ENCODE measurements at places on chromosomes 7 and 10. TPM values are rescaled to one million over a fixed set of nuclear protein-coding genes. Genes with fewer than 3 reads are reported as not detected.

GRCh38 chr7:157402911-157403534 lies 66.2 kb downstream of the DNAJB6 start:
- DNase-seq: peak; percentile 54

- no peak for DNase-seq
These were observed 349.2 kb downstream of the RNLS start for GRCh38 chr10:88233870-88234269.

The SEC31B gene
- total RNA-seq: 7.4 TPM

GRCh38 chr10:126166797-126167196 lies 221.5 kb downstream of the ADAM12 start:
- DNase-seq: no peak

GRCh38 chr10:9294132-9294663 lies 1239.7 kb downstream of the GATA3 start:
- no peak for DNase-seq

DNA sequence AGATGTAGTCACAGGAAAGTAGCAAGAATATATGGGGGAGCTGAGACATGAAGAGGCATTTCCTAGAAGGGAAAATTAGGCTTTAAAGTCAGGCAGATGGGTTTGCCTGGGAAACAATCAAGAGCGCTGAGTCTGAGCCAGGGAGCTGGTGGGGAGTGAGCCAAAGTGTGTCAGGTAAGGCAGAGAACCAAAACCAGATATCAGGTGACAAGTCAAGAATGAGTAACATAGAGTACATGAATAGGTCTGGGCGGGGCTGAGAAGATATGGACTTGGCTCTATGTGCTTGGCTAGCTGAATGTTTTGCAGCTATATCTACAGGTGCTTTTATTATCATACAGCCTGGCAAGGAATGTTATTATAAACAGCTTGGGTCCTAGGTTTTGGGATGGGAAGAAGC lies 49.3 kb downstream of the GPR141 start:
- DNase-seq: no peak

DNA sequence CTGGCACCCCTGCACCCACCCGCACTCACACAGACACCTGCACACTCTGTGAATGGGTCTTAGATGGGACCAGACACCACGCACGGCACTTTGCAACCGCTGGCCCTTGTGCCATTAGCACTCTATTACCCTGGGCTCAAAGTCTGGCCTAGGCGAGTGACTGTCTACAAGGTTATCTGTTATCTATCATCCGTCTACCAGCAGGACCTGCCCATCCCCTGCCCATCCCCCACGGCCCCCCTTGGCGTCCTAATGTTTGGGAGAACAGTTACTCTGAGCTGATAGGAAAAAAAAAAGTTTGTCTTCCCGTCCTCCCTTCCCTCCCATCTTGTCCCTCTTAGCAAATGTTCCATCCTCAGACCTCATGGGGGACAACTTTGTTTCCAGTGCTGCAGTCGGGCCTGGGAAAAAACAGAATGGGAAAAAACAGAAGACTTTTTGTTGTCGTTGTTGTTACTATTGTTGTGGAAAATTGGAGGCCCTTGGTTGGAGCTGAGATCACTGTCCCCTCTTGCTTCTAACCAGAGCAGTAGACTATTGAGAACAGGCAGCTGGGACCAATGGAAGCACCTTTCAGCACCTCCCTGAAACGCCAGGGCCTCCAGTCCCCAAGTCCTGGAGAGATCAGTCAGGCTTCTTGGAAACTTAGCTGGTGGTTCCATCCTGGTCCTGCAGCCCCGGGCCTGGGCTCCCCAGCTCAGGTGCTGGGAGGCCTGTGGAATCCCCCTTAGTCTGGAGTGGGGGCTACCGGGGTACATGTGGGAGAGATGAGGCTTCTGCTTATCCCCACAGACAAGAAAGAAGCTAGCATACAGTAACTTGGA lies 12.2 kb downstream of the UNCX start:
- no peak for DNase-seq

The RASSF4 gene
- 47.5 TPM for total RNA-seq

The ASNS gene
- 14.3 TPM for total RNA-seq

The PTPRN2 gene
- 0.92 TPM for total RNA-seq

- no peak for DNase-seq
These were observed 37.1 kb upstream of the ITGB1 start for GRCh38 chr10:32995066-32995622.

The SHOC2 gene
- total RNA-seq: 51.4 TPM

- DNase-seq: no peak
These were observed 103.4 kb downstream of the FAM204A start for GRCh38 chr10:118238573-118239235.

DNA sequence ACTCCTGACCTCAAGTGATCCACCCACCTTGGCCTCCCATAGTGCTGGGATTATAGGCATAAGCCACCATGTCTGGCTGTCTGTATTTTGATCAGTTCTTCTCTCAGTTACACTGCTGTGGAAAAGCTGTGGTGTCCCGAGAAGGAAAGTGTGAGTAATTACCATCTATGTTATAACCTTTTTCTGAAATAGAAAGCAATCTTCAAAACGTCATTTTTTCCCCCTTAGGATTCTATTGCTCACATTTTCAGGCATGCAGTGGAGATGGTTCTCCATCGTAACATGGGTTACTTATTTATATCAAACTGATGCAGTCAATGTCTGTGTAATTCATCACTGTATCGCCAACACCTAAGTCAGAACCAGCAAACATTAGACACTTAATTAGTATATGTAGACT lies 103.5 kb upstream of the FAM3C start:
- DNase-seq: no peak

DNA sequence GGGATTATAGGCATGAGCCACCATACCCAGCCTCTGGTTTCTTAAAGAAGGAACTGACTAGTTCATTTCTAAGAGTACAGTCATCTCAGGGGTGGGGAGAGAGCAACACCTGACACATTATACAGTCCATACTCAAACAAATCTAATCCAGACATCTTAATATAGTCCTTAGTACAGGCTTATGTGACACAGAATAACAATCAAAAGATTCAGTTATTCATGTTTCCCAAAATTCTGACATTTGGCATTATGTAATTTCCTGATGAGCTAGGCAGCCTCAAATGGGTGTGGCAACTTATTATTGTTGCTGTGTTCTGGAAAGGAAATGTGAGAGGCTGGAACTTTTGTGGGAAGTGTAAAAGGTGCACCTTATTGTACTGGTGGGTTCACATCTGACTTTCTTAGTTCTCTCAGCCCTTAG lies 116.3 kb downstream of the WDFY4 start:
- no peak for DNase-seq

The SPOCK2 gene
- total RNA-seq: 7.5 TPM

DNA sequence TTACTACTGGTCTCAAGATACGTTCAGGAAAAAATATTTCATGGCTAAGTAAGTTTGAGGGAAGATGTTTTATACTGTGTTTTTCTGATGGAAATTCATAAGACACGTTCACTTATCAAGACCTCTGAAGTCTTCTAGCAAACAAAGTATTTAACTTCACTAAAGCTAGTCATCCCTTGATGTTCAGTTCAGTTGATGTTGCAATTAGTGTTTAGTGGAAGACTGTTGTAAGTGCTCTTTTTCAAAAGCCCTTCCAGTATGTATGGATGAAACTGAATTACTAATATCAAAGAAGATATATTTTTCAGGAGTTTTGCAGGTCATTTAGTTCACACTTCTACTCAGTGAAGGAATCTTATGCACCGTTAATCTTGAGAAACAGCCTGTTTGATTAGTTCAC lies 25.1 kb downstream of the CUL1 start:
- no peak for DNase-seq

DNA sequence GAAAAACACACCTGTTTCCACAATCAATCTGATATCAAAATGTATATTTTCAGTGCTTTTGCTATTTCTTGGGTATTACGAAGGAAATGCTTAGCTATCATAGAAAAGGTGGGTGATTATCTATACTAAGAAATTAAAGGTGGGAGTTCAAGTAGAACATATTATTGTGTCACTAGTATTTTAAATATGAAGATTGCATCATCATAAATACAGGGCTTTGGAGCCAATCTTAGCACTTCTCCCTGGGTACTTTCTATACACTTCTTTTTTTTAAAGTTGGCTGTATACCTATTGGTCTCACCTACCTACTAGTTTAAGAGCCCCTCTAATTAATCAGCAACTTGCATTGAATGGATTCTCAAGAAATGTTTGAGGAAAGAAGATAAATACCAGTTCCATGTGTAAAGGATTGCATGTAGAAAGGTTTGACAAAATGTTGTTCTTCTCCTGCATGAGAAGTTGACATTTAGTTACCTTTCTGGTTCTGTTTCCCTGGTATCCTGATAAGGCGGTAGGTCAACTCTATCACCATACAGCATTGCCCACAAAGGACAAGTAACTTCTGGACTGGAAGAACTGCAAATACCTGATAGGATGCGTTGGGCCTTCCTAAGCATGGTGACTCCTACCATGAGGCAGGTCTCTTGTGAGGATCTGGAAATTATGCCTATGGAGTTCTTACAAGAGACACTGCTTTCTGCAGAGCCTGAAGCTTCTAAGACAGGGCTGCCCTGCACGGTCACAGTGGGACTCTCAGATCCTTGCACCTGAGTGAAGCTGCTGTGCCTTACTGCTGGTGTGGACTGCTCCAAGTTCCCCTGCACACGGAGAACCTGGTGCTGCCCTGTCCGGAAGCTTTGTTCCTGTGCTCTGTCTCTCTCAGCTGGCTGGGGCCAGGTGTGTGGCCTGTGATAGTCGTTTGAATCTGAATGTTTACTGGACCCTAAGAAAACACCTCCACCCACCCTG lies 32.1 kb upstream of the PDSS1 start:
- DNase-seq: no peak

DNA sequence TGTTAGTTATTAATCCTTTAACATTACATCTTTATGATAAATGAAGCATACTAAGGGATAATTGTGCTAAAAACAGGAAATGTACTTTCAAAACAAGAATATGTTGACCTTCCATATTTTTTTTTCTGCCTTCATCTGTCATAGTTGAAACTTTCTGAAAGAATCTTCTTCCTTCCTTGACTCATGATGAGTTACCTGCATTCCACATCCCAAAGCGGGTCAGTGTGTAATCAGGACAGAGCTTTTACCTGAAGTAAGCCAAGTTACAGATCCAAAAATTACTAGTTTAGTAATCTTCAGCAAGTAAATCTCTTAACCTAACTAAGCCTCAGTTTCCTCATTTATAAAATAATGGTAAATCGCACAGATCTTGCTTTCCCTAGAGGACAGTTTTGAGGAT lies 13.4 kb upstream of the ARL4A start:
- DNase-seq: no peak

DNA sequence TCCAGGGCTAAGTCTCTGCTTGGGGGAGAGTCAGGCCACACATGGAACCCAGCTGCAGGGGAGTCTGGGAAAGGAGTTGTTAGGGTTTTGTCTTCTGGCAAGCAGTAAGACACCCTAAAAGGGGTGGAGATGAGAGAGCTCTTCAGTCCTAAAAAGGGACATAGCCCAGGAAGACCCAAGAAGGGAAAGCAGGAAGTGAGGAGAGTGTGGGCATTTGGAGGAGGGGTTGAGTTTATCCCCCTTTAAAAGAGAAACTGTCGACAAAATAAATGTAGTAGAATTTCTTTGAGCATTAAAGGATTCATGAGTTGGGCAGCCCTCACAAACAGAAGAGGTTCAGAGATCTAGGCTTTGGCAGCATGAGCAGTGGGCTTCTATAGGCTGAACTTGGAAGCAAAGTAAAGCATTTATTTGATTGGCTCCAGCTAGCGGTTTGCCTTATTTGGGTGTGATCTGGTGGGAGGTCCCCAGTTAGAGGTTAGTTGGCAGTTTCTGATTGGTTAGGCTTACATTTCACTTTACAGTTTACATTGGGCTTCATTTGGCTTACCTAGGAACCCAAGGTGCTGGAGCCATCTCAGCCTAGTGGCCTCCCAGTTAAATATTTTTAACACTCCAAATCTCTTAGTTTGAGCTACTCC lies 246.7 kb downstream of the CAMK1D start:
- DNase-seq: peak; percentile 17

- DNase-seq: no peak
These were observed 29.6 kb downstream of the AMZ1 start for GRCh38 chr7:2717293-2718261.

- DNase-seq: no peak
These were observed 57.8 kb downstream of the BAMBI start for GRCh38 chr10:28734938-28735759.

DNA sequence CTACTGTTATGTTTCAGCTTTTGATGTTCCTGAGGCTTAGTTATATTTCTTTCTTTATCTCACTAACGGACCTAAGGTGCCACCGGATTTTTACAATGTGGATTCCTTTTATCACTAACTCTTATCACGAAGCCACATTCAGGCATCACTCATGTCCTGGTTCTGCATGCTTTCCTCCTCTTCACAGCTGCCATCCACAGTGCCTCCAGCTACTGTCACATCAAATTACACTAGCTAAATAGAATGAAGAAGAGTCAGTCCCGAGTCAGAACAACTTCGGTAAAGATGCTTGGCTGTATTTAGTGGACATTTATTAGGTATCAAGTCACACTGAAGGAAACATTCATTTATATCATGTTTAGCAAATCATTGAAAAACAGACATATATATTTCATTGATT lies 153.2 kb downstream of the NEBL start:
- DNase-seq: no peak

Data from cardiac septum (tissue), 1 donor.